Cortex of kidney (tissue), 1 donor: ENCODE measurements at places on chromosomes 5 and 9.

DNA sequence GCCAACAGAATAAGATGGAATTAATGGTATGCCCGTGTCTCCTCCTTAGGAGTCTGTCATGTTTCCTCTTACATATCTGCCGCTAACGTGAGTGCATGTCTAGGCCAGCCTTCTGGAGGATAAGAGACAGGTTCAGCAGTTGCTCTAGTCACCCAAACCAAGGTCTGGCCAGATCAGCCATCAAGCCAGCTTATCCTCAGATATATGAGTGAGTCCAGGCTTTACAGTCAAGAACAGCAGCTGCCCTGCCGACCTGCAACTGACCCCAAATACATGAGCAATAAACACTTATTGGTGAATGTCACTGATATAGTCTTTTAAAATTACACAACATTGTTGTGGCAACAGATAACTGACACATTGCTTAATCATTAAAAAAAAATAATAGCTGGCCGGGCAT is 123.5 kb downstream of the TSSK1B start:
- DNase-seq = no peak

- DNase-seq = no peak
These were observed 72.7 kb upstream of the ASS1 start for GRCh38 chr9:130372057-130372456.

- no peak for DNase-seq
These were observed 211.7 kb downstream of the DENND1A start for GRCh38 chr9:123718188-123718587.

GRCh38 chr9:6197330-6197729 is 18.3 kb upstream of the IL33 start:
- DNase-seq = no peak

DNA sequence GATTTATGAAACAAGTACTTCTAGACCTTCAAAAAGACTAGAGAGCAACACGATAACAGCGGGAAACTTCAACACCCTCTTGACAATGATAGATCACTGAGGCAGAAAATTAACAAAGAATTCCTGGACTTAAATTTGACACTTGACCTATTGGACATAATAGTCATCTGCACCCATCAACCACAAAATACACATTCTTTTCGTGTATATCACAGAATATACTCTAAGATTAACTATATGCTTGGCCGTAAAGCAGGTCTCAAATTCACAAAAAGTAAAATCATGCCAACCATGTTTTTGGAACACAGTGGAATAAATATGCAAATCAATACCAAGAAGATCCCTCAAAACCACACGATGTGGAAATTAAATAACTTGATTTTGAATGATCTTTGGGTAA is 559.4 kb downstream of the DNAH5 start:
- DNase-seq = no peak

DNA sequence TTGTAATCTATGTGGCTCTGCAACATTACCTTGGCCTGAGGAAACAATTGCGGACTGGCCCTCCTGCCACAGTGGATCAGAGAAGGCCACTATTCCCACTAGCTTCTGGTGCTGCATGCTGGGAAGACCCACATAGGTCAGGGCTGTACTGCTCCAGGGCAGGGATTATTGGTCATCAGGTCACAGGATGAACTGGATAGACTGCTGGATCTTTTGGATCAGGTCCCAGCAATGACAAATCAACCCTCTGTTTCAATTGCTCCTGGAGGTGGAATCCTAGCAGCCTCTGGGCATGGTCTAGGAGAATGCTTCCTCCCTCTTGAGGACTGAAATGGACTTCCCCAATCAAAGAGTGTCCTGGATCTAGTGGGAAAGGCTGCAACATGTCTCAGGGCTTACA is 66.7 kb upstream of the PHF24 start:
- no peak for DNase-seq

GRCh38 chr5:13439430-13439829 is 505.1 kb downstream of the DNAH5 start:
- DNase-seq = no peak

- DNase-seq = no peak
These were observed 7.2 kb upstream of the LCN2 start for GRCh38 chr9:128142061-128142460.

DNA sequence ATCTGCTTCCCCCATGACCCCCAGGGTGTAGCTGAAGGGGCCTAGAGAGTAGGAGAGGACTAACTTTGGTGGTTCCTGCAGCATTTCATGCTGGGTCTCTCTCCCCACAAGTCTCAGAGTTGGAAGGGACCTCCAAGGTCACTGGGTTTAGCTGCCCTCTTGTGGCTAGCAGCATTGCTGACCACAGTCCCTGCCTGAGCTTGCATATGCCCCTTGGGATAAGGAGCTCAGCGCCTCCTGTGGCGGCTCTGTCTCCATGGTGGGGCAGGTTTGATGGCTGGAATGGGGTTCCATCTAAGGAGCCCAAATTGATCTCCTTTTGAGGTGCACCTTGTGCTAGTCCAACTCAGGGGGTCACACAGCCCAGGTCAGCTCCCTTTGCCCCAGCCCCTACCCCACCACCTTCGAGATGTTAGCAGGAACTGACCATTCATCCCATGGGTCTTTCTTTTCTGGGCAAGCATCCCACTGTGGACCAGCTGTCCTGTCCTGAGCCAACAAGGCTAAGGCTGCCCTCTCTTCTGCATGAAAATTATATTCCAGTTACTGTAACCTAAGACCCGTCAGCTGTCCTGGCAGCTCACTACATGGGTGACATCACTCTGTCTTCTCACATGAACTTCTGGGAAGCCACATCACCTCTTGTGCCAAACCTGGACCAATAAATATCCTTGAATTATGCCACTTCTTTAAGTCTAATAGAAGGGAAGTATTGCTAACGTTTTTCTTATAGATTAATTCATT is 196.2 kb downstream of the HSPA4 start:
- no peak for DNase-seq

- DNase-seq = no peak
These were observed 55.9 kb upstream of the MTAP start for GRCh38 chr9:21746550-21746949.

- DNase-seq = no peak
These were observed 233.5 kb upstream of the ELL2 start for GRCh38 chr5:96195123-96195522.

- no peak for DNase-seq
These were observed 4.8 kb upstream of the PAM start for GRCh38 chr5:102750151-102750834.

GRCh38 chr5:170551076-170551475 is 47.3 kb downstream of the KCNIP1 start:
- no peak for DNase-seq
